ENCODE measurements at places on chromosomes 3 and 15.

- DNase-seq: no peak
These were observed 182.3 kb upstream of the LINGO1 start for GRCh38 chr15:77815015-77815414.

GRCh38 chr3:63030666-63031065, 155.4 kb upstream of the CADPS start:
- no peak for DNase-seq

DNA sequence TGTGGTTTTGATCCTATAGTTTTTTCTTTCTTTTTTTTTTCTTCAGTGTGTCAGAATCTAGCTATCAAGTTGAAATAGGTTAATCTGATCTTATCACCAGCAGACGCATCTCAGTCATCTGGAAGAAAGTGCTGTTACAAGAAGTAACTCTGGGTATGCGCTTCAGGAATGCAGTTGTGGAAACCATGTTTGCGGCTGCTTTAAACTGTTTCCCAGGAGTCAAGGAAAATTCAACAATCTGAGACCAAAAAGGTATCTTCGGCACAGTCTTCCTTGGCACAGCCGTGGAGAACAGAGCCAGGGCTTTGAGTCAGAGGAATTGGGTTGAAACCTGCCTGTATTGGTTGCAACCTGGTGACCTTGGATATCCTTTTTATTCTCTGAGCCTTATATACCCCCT, 59.9 kb downstream of the CD47 start:
- no peak for DNase-seq

GRCh38 chr3:156098437-156099035, 21.8 kb upstream of the KCNAB1 start:
- no peak for DNase-seq

GRCh38 chr3:173663696-173664111, 266.2 kb downstream of the NLGN1 start:
- no peak for DNase-seq

GRCh38 chr3:133206921-133207320, 168.7 kb downstream of the TMEM108 start:
- DNase-seq: no peak

DNA sequence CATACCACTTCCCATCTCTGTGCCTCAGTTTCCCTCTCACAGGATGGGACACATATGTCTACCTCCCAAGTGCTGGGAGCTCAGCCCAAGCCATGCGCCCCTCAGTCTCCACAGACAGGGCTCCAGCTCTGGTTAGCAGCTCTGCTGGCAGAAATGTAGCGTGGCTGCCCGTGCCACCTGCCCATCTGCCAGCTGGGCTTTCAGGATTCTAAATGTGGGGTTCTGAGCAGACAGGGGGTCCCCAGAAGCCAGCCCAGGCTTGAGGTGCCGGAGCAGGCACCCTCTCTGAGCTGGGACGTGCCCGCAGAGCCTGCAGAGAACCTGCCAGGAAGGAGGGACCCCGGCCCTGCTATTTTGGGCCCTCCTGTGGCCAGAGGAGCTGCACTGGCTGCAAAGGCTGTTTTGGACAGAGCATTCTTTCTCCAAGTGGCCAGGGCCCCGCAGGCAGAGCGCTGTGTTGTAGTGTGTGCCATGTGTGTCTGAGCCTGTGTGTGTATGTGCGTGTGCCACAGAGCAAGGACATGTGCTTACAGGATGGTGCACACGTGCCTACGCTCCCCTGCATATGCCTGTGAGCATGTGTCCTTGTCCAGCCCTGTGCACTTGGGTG, 31.7 kb downstream of the PSTPIP1 start:
- DNase-seq: no peak

GRCh38 chr3:188169830-188170455, 16.0 kb downstream of the LPP start:
- DNase-seq: no peak

- DNase-seq: no peak
These were observed 299.1 kb upstream of the TRIM42 start for GRCh38 chr3:140378571-140379340.

DNA sequence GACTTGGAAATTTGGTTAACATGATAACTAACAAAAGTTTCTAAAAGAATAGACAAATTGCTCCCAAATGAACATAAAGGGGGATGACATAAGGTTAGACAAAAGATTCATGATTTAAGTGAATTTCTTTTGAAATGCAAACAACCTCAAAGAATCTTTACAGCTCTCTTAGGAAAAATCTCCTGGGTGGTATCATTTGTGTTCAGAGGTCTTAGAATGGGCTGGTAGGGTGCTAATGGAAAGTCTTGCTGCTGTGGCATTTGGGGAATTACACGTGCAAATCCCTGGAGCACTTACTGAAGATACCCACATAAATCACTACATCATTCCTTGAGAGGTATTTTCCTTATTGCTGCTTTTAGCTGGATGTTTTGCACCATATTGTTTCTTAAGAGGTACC, 14.4 kb upstream of the ROBO2 start:
- DNase-seq: no peak

DNA sequence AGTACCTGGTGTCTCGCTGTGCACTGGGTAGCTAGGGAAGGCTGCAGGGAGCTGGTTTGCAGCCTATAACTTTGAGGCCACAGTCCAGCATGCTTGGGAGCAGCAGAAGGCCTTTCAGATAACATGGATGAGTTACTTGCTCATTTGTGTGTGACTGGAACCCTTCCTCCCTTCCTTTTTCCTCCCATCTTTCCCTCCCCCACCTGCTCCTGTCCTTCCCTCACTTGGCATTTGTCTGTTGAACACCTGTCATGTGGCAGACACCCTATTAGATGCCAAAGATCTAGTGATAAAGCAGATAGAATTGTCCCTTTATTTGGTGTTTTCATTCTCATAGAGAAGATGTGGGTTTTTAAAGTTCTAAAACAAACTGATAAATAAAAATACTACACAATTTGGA, 71.6 kb downstream of the LRTM1 start:
- no peak for DNase-seq

Measured in NCI-H1436 (cell line).